ENCODE measurements at places on chromosomes 3 and 15.

DNA sequence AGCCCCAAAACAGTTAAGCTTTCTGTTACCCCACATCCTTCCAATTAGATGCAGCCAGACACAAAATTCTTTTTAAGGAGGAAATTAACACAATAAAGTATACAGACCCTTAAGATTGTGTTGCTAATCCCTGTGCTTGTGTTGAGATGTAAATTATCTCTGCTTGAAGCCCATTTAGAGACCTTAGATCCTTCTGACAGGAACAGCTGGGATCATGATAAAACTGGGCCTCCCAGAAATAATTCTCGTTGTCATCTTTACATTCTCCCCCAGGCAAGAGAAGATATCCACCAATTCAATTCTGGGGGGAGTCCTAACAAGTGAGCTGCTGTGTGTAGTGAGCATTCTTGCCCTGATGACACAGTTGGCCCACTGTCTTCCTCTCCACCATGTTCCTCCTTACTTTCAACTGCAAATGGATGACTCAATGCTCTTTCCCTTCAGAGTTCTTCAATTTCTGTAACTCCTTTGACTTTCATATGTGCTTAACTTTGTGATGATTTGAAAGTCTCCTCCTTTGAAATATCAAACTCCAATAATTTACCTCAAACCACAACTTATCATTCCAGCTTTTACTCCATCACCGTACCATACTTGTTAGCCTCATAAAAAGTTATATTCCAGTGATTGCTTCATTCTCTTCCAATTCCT, 186.6 kb downstream of the RAP2B start:
- DNase-seq, result no peak

DNA sequence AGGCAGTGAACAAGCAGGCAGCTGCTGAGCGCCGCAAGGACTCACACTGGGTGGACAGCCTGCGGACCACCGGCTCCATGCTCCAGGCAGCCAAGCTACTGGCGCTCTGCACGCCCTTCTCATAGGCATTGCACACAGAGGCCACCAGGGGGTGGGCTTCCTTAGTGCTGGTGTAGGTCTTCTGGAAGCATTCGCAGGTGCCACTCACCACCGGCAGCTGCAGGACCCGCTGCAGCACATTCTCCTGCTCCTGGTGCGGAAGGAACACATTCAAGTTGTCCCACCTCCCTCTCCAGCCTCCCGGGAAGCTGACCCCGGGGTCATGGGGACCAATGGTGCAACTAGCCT, 6.0 kb downstream of the PLIN1 start:
- DNase-seq, result no peak

DNA sequence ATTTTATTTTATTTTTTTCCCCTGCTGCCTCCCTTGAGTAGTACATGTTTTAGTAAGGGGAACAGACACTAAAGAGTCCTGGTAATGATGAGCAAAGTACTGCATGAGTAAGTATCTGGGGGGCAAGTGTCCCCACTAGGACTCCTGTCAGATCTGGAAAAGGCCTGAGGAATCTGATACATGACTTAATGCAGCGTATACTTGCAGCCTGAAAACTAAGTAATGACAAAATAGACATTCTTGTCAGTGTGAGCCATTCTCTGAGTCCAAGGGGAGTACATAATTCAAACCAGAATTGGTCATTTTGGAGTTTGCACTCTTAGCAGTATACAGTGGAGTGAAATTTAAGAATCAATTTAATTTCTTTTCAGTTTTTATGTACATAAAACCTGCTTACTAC, 27.5 kb downstream of the NXPE3 start:
- DNase-seq, result no peak

DNA sequence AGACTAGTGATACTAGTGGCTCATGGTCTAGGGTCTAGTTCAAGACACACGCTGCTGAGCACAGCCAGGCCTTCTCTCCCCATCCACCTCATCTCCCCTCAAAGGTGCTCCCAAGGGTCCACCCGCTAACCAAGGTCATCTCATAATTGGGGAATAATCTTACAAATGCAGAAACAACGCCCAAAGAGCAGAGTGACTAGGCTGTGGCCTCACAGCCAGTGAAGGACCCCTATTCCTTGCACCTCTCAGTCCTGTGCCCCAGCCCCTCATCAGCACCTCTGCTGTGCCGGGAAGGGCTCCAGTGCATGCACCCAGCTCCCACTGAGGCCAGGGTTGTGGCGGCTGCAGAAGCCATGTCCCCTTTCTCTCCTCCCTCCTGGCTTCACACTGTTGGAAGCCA, 286.9 kb downstream of the UACA start:
- no peak for DNase-seq

GRCh38 chr3:141147657-141148056, 84.0 kb upstream of the PXYLP1 start:
- DNase-seq, result no peak

GRCh38 chr15:75597667-75598341, 18.7 kb upstream of the PTPN9 start:
- no peak for DNase-seq

- DNase-seq, result no peak
Measured at GRCh38 chr3:50264383-50264963, 4.5 kb upstream of the SEMA3B start.

- no peak for DNase-seq
Measured at GRCh38 chr3:67819447-67819846, 165.0 kb upstream of the SUCLG2 start.

DNA sequence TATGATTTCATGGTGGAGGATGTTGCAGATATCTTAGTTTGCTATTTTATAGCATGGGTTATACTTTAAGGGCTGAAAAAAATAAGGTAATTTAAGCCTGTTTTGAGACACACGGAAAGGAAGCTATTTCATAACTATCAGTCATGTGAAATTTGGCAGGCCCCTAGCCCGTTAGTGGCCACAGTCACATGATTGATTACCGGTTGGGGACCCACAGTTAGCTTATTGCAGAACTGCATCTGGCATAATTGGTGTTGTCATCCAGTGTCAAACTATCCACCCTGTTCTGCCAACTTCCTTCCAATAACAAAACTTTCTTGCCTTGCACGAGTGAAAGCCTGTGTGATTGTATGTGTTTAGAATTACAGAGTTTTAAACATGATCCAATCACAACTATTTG, 35.2 kb downstream of the FNDC3B start:
- no peak for DNase-seq

GRCh38 chr3:21962456-21962855, 211.4 kb upstream of the ZNF385D start:
- DNase-seq, result no peak

- DNase-seq, result no peak
Measured at GRCh38 chr3:63934041-63934866, 22.1 kb upstream of the SCAANT1 start.

GRCh38 chr3:100562224-100562857, 47.1 kb upstream of the ADGRG7 start:
- no peak for DNase-seq

DNA sequence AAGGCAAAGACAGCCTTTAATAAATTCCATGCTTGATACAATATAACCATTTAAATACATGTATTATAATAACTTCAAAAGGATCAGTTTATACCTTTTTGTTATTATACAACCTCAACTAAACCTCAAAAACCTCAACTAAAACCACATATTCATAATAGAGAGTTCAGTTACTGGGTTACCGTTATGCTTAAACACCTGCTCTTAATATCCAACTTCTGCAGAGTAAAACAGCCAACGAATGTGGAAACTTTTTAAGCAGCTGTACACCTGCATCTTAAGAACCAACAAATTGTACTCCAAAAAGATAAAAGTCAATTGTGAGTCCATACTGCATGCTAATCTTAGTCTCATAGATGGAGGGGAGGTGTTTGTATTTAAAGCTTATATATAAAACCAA, 53.5 kb downstream of the TFDP2 start:
- DNase-seq, result no peak

DNA sequence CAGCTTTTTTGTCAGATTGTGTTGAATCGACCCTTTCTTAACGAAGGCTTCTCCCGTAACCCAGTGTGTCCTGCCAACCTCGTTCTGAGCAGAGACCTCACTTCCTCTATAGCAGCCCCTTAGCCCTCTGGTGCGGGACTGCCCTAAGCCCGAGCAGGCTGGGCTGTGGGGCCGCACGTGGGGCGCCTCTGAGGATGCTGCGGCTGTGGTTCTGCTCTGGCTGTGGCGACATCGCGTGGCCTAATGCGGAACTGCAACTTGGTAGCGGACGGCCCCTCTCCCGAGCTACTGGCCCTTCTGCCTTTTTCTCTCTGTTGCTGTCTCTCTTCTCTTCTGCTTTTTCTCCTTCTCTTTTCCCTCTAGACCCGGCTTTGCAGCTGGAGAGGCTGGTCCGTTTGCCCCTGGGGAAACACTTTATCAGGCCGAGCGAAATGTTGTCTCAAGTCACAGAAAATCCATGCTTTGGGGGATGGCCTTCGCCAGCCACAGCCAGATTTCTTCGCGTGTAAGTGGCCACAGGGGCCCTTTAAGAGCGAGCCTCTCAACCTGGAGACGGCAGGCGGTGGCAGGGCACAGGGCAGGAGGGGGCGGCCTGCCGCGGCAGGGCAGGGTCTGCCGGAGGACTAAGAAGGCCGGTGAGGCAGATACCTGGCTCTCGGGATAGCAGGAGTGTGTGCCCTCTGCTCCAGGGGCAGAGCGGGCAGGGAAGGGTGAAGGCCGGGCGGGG, 19.4 kb upstream of the KIF23 start:
- DNase-seq, result peak; percentile 87

GRCh38 chr3:8555725-8556472, 54.3 kb downstream of the LMCD1 start:
- no peak for DNase-seq

- no peak for DNase-seq
Measured at GRCh38 chr3:187804120-187804744, 59.0 kb upstream of the BCL6 start.

GRCh38 chr15:57305009-57305408, 71.3 kb upstream of the CGNL1 start:
- DNase-seq, result no peak

GRCh38 chr3:47413751-47414150, 32.9 kb downstream of the PTPN23 start:
- no peak for DNase-seq

DNA sequence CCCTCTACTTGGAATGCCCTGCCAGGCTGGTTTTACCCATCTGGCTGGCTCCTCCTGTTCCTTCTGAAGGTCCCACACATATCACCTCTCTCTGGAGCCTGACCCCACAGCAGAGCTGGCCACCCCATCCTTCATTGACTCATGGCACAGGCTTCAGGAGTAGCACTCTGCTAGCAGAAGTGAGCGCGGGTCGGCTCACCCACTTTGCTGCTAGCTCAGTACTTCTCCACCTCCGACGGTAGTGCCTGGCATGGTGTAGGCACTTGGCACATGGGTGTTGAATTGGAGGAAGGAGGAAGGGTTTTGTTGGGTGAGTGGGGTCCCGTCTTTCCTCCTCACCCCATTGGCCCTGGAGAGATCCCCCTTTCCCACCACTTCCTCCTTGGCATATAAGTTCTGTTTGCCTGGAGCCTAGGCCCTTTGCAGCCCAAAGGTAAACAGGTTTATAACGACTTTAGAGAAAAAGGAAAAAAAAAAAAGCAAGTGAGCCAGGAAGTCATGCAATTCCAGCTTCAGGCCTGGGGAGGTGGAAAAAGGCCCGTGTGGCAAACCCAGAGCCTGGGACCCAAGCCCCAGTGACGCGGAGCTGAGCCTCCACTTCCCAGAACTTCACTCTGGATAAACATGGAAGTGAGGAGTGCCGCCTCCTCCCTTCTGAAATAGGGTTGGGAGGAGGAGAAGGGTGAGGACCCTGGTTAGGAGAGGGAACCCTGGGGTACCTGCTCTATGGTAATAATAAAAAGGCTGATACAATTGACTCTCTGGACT, 35.4 kb downstream of the SMAD6 start:
- DNase-seq, result no peak

- no peak for DNase-seq
Measured at GRCh38 chr15:76577879-76578512, 241.4 kb downstream of the ISL2 start.

GRCh38 chr15:31297575-31298456, 28.8 kb upstream of the KLF13 start:
- DNase-seq, result no peak

- no peak for DNase-seq
Measured at GRCh38 chr3:168876346-168877035, 780.8 kb upstream of the GOLIM4 start.

- no peak for DNase-seq
Measured at GRCh38 chr3:61030469-61031035, 220.7 kb downstream of the FHIT start.

DNA sequence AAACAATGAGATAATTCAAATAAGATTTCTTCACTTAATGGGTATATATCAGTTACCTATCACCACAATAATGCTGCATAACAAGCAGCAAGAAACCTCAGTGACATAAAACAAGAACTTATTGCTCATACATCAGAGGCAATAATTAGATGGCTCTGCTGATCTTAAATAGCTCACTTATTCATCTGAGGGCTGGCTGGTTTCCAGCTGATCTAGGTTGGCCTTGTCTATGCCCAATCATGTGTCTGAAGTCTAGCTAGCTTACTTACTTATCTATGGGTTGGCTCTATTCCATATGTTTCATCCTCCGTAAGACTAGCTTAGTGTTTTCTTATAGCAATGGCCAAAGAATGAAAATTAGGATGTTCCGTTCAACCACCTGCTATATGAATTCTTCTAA, 109.4 kb upstream of the AGTR1 start:
- no peak for DNase-seq

GRCh38 chr15:82532991-82533481, 7.2 kb downstream of the RPS17 start:
- no peak for DNase-seq

DNA sequence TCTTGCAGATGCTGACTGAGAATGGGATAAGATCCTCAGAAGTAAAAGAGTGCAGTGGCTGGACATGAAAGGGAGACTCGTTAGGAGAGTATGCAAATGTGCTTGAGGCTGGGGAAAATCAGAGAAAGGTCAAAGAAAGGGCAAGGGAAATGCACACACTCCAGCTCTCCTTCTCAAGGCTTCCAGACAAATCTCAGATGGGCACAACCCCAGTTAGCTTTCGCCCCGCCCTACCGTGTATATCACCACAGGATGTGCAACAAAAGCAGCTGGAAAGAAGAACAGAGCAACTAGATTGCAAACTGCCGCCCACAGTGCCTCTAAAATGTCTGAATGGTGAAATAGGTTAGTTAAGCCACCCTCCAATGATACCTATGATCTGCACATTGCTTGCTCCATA, 63.9 kb downstream of the CERS3 start:
- DNase-seq, result no peak

DNA sequence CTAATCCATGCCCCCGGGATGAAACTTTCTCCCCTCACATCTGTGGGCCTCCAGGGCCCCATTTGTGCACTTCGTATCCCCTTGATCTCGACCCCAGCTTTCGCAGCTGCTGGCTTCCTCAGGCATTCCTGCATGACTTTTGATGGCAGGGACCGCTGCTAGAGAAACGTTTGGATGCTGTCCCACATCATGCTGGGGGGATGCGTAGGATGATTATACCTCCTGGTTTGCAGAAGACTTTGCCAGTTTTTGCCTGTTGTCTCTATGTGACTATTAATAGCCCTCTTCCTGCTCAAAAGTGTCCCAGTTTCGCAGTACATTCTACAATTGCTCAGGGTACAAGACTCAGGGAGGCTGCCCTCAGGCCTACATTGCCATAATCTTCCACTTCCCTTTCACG, 10.4 kb upstream of the KCNAB1 start:
- DNase-seq, result no peak
